ENCODE measurements at places on chromosomes 12 and 14.

DNA sequence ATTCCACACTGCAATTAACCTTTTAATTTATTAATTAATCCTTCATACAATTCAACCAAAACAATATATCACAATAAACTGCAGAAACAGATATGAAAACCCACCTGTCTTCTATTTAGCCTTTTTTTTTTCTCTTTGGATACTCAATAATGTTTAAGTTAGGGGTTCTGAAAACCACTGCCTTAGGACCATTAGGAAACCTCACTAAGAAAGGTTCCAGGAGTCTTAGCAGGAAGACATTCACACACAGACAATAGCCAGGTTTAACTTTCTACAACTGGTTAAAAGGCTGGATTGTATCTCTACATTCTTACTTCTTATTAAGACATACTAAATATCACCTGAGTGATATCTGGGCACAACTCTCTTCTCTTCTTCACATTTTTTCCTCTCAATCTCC, 3.3 kb downstream of the SEC23A start:
- no peak for DNase-seq
- H3K36me3 ChIP-seq, result no peaks in the 10 kb centered on the region
- H3K27ac ChIP-seq, result no peak overlapping the region

DNA sequence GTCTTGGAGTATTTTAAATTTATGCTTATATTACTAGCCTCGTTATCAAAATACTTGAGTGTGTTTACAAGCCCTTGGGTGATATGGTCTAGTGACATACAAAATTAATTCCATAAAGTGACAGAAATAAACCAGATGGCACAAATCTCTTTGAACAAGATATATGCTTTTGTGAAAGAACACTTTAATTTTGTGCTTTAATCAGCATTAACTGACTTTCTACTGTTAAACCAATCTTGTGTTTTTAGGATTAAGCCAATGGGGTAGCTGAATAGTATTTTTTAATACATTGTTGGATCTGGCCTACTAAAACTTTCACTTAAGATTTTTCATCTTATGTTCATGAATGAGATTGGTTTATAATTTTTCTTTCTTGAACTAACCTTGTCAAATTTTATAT, 30.4 kb upstream of the GCH1 start:
- no peaks in the 10 kb centered on the region for H3K36me3 ChIP-seq
- H3K27ac ChIP-seq, result no peak overlapping the region
- H3K4me3 ChIP-seq, result no peak overlapping the region
- no peaks in the 10 kb centered on the region for H3K27me3 ChIP-seq
- no peaks in the 10 kb centered on the region for H3K4me1 ChIP-seq
- DNase-seq, result no peak

DNA sequence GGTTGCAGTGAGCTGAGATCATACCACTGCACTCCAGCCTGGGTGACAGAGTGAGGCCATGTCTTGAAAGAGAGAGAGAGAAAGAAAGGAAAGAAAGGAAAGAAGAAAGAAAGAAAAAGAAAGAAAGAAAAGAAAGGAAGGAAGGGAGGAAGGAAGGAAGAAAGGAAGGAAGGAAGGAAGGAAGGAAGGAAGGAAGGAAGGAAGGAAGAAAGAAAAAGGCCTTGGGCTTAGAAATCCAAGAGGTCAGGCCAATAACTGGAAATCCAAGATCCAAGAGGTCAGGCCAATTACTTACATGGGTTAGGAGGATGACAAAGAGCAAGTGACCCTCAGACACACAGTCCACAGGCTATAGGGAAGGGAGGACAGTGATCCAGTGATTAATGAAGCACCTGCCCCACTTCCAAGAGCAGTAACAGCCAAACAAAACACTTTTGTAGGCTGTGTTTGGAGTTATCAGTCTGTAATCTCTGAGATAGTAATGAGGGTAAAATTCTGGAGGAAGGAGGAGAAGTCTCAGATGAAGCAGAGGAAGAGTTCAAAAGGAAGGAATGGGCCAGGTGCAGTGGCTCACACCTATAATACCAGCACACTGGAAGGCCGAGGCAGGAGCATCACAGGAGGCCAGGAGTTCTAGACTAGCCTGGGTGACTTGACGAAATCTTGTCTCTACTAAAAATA, 32.2 kb upstream of the SPTLC2 start:
- no peak overlapping the region for H3K4me3 ChIP-seq
- H3K4me1 ChIP-seq, result no peaks in the 10 kb centered on the region
- no peaks in the 10 kb centered on the region for H3K36me3 ChIP-seq
- no peaks in the 10 kb centered on the region for H3K27me3 ChIP-seq

- H3K27me3 ChIP-seq, result no peaks in the 10 kb centered on the region
- H3K4me1 ChIP-seq, result peaks cover 16% of the 10 kb centered on the region
These were observed 83.7 kb downstream of the NINJ2 start for GRCh38 chr12:579420-580110.

DNA sequence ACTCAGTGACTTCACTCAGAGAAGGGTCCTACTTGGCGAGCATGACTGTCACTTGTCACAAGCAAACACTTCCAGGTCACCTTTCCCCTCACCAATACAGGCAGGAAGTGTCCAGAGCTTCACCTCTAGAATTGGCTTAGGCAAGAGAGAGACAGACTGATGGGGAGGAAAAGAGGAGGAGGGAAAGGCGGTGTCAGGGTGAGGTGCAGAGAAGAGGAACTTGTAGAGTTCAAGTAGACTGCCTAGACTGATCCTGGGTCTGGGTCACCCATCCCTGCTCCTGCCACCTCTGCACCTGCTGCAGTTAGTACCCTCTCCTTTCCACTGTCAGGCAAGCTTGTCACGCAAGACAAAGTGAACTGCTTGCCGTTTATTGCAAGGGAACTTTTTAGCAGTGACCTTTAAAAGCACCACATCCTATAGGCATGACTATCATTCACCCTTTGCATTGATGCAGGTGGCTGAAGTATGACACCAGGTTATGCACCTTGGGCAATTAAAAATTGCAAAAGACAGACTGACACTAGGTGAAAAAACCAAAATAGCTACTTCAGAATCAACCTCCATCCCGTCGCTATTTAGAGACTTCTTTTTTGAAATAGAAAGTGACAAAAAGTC, 292.4 kb downstream of the SYT1 start:
- H3K27me3 ChIP-seq, result no peaks in the 10 kb centered on the region
- DNase-seq, result no peak

DNA sequence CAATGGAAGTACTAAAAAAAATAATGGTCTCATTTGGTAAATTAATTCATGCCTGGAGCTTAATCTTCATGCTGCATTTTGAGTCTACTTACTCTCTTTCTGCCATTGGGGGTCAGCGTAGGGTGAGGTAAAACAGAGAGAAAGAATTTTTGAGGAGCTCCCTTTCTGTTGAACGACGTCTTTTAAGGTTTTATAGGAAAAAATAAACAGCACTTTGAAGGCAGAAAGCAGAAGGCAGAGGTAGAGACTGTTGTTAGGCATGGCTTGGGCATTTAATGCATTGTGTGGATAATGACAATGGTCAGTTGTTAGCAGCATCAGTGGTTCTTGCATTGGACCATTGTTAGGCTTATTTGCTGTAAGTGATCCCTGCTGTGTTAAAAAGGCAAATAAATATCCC, 557.2 kb upstream of the STXBP6 start:
- no peak overlapping the region for H3K27ac ChIP-seq
- H3K27me3 ChIP-seq, result no peaks in the 10 kb centered on the region
- no peaks in the 10 kb centered on the region for H3K4me1 ChIP-seq
- H3K4me3 ChIP-seq, result no peak overlapping the region
- H3K36me3 ChIP-seq, result no peaks in the 10 kb centered on the region

GRCh38 chr14:52080158-52080800, 11.4 kb upstream of the NID2 start:
- H3K27me3 ChIP-seq, result no peaks in the 10 kb centered on the region
- no peaks in the 10 kb centered on the region for H3K36me3 ChIP-seq
- H3K4me1 ChIP-seq, result no peaks in the 10 kb centered on the region
- DNase-seq, result no peak
- no peak overlapping the region for H3K27ac ChIP-seq

DNA sequence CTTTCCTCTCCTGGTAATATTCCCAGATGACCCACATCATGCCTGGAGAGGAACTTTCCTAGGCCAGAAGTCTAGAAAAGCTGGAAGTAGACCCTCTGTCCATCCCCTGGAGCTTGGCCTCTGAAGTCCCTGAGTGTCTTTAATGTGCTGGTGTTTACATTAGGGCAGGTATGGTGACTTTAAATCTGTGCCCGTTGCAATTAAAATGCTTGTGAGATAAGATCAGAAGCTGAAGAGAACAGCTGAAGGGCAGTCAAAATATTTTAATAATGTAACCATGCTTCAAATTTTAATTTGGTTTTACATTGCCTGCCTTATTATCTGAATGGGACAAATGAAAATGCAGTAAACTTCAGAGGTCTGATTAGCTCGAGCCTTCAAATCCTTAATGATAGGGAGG, 1022.5 kb downstream of the BCL11B start:
- H3K27ac ChIP-seq, result no peak overlapping the region
- no peak for DNase-seq
- no peak overlapping the region for H3K4me3 ChIP-seq
- H3K4me1 ChIP-seq, result no peaks in the 10 kb centered on the region
- H3K36me3 ChIP-seq, result no peaks in the 10 kb centered on the region

- H3K36me3 ChIP-seq, result no peaks in the 10 kb centered on the region
- no peaks in the 10 kb centered on the region for H3K4me1 ChIP-seq
- H3K4me3 ChIP-seq, result no peak overlapping the region
- no peak for DNase-seq
These were observed 8.0 kb upstream of the BHLHE41 start for GRCh38 chr12:26132866-26133265.

GRCh38 chr12:45789025-45789424, 59.5 kb downstream of the ARID2 start:
- no peak for DNase-seq
- no peaks in the 10 kb centered on the region for H3K27me3 ChIP-seq
- H3K4me3 ChIP-seq, result no peak overlapping the region
- H3K27ac ChIP-seq, result no peak overlapping the region

DNA sequence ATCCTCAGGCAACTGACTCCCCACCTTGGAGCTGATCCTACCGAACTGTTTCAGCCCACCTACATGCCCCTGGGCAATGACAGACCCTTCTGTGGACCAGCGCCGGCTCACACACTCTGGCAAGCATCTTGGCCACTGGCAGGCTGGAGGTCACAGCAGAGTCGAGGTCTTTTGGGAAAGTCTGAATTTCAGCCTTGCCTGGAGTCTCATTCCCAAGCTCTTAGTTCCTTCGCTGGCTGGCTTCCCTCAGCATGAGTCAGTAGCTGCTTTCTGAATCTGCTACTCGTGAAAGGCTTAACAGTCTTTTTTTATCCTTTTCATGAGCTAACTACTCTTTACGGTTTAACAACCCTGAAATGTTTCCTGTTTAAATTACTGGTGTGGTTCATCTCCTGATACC, 44.5 kb downstream of the ASCL4 start:
- H3K27me3 ChIP-seq, result no peaks in the 10 kb centered on the region
- DNase-seq, result no peak
- H3K36me3 ChIP-seq, result no peaks in the 10 kb centered on the region
- no peaks in the 10 kb centered on the region for H3K4me1 ChIP-seq

- H3K4me3 ChIP-seq, result no peak overlapping the region
- H3K4me1 ChIP-seq, result no peaks in the 10 kb centered on the region
- no peak for DNase-seq
- H3K27me3 ChIP-seq, result no peaks in the 10 kb centered on the region
These were observed 9.3 kb downstream of the PEBP1 start for GRCh38 chr12:118145113-118145797.

DNA sequence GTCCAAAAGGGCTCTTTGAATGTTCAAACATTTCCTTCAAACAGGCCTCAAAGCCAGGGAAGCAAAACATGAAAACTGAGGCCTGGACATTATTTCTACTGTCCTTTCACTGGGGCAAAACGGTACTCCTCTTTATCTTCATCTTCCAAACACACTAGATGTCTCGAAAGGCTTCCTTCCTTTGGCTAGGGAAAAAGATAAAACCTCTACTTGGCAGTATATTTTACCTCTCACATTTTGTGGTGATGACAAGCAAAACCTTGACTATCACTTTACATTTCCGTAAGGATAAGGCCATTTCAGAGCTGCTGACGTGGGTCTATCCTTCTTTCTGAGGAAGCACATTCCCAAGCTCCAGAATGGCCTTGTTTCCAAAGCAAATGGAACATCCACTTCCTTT, 9.9 kb downstream of the STAB2 start:
- no peak overlapping the region for H3K27ac ChIP-seq
- DNase-seq, result no peak
- no peaks in the 10 kb centered on the region for H3K4me1 ChIP-seq
- no peak overlapping the region for H3K4me3 ChIP-seq
- H3K27me3 ChIP-seq, result no peaks in the 10 kb centered on the region

DNA sequence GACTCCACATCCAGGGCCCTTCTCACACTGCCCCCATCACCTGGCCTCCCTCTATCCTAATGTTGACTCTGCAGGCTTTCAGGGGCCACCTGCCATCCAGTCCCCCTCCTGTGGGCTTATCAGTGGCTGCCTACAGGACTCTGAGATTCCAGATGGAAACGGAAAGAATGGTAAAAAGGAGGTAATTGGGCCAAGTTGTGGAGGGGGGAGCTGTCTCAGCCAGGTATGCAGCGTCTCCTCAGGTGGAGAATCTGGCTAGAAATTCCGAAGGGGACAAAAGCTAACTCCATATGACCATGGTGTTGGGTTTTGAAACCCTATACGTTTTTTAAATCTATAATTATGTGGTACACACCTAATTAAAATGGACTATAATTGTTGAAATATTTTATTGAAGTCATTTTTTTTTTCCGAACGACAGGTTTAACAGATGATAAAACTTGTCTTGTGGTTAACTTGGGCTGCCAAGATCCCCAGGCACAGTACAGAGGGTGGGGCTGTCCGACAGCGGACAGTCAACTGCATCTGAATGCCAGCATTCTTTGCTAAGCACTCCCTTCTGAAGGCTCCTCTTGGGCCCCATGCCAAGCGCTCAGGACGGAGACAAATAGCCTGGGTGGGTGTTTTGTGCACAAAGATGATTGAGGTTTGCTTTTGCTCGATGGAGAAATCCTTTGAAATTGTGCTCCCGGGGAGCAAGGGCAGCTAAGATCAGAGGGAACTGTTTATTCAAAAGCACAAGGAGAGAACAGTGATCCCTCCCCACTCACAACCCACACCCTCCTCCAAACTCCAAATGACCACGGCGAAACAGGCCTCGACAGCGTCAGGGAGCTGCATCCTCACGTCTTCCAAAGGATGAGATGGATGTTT, 365.6 kb downstream of the BCL11B start:
- no peak overlapping the region for H3K27ac ChIP-seq
